ENCODE measurements at places on chromosomes 5 and 9. TPM values are rescaled to one million over a fixed set of nuclear protein-coding genes. Genes with fewer than 3 reads are reported as not detected.

- no peak for DNase-seq
- no peaks in the 10 kb centered on the region for H3K36me3 ChIP-seq
- H3K27ac ChIP-seq: no peak overlapping the region
Observed at GRCh38 chr5:108617467-108618435, 129.9 kb upstream of the FER start.

Gene IL33
- total RNA-seq: 13.3 TPM

DNA sequence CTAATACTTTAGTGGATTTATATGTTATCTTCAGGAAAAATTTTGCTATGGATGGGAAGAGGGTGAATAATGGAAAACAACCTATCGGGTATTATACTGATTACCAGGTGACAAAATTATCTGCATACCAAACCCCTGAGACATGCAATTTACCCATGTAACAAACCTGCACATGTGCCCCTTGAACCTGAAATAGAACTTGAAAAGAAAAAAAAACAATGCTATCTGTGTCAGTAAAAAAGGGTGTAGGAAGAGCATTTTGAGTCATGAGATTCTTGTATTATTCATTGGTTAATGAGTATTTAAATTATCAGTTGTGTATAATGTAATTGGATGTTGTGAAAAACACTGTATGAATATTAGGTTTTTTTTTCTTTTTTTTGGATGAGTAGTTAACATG lies 75.4 kb downstream of the PRR16 start:
- H3K36me3 ChIP-seq: no peaks in the 10 kb centered on the region
- no peak for DNase-seq
- peaks cover 4% of the 10 kb centered on the region for H3K4me1 ChIP-seq
- no peaks in the 10 kb centered on the region for H3K27me3 ChIP-seq

- H3K4me3 ChIP-seq: no peak overlapping the region
- DNase-seq: no peak
- H3K27me3 ChIP-seq: no peaks in the 10 kb centered on the region
- no peak overlapping the region for H3K27ac ChIP-seq
- H3K4me1 ChIP-seq: peaks cover 19% of the 10 kb centered on the region
- peaks cover 4% of the 10 kb centered on the region for H3K36me3 ChIP-seq
Observed at GRCh38 chr5:167701051-167701450, 590.4 kb upstream of the WWC1 start.

Gene UNC13B
- 62.1 TPM for total RNA-seq

Gene CTSV
- total RNA-seq: 6.7 TPM

DNA sequence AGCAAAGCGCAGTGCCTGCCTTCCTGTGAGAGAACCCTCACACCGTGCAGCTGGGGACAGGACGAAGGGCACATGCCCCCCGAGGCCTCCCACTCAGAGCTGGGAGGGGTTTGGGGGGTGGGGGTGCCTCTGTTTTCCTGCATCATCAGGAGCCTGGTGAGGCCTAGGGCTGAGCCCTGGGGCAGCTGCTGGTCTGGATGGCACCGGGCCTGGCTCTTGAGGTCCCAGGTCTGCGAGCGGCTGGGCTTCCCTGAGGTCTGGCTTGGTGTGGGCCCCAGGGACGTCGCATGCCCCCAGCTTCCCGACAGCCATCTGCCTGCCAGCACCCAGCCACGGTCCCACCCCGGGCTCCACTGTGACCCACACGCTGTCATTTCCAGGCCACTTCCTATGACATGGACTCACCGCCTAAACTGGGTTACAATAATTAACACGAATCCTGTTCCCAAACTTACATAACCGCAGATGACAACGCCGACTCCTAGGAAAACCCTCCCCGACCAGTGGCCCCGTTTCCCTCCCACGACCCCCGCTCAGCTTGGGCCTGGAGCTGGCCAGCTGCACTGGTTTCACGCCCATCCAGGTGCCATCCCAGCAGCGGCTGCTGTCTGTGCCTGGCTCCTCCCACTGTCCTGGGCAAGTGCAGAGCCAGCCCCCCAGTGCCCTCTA lies 8.7 kb downstream of the NACC2 start:
- no peak for DNase-seq
- no peaks in the 10 kb centered on the region for H3K27me3 ChIP-seq
- peak overlapping the region; percentile 66 for H3K27ac ChIP-seq
- H3K4me3 ChIP-seq: no peak overlapping the region
- peaks cover 16% of the 10 kb centered on the region for H3K4me1 ChIP-seq
- H3K36me3 ChIP-seq: no peaks in the 10 kb centered on the region

Gene FCN2
- total RNA-seq: not detected

Gene KLF4
- 49.5 TPM for total RNA-seq

- DNase-seq: no peak
- H3K27ac ChIP-seq: no peak overlapping the region
- no peaks in the 10 kb centered on the region for H3K4me1 ChIP-seq
- H3K36me3 ChIP-seq: no peaks in the 10 kb centered on the region
- no peak overlapping the region for H3K4me3 ChIP-seq
- H3K27me3 ChIP-seq: no peaks in the 10 kb centered on the region
Observed at GRCh38 chr5:63245271-63245670, 666.7 kb downstream of the LRRC70 start.

Gene CARTPT
- 0.43 TPM for total RNA-seq

Gene CDH6
- total RNA-seq: 127 TPM

Gene FOXD4L3
- total RNA-seq: not detected

DNA sequence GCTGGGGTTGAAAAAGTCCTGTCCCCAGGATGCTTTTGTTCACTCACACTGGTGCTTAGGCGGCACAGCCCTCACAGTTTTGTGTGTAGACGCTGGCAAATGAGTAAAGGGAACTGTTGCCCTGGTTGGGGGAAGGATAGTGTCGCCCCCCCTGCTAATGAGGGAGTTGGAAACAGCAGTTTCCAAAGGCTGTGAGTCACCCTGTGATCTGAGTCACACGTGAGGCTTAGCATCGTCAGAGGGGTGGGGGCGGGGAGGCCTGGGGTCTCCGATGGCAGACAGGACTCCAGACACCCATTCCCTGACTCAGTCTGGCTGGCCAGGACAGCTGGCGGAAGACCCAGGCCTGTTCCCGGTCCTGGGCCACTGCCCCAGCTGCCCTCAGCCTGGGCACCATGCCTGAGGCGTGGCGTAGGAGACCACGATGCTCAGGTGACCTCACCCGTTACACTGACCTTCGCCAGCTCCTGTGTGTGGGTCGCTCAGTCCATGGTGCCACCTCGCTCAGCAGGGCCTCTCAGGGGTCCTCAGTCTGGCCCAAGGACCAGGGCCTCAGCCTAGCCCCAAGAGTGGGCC lies 2.9 kb downstream of the DNAJB5 start:
- H3K4me1 ChIP-seq: peaks cover 38% of the 10 kb centered on the region
- peak overlapping the region; percentile 22 for H3K4me3 ChIP-seq
- peak overlapping the region; percentile 36 for H3K27ac ChIP-seq
- DNase-seq: no peak
- H3K36me3 ChIP-seq: peaks cover 8% of the 10 kb centered on the region

Gene GGTA1
- total RNA-seq: not detected

Gene TMEM171
- total RNA-seq: 1.3 TPM

GRCh38 chr5:69497006-69497520 lies 4.5 kb downstream of the OCLN start:
- H3K4me3 ChIP-seq: peak overlapping the region; percentile 78
- H3K27ac ChIP-seq: peak overlapping the region; percentile 89
- H3K27me3 ChIP-seq: peaks cover 28% of the 10 kb centered on the region
- DNase-seq: no peak
- peaks cover 9% of the 10 kb centered on the region for H3K4me1 ChIP-seq

- peak overlapping the region; percentile 95 for H3K4me3 ChIP-seq
- peak; percentile 75 for DNase-seq
- H3K27me3 ChIP-seq: peaks cover 43% of the 10 kb centered on the region
- H3K4me1 ChIP-seq: peaks cover 17% of the 10 kb centered on the region
Observed at GRCh38 chr9:2623288-2624050, 1.9 kb downstream of the VLDLR start.

GRCh38 chr5:160269017-160269416 lies 39.7 kb downstream of the FABP6 start:
- peaks cover 52% of the 10 kb centered on the region for H3K4me1 ChIP-seq
- peak overlapping the region; percentile 28 for H3K4me3 ChIP-seq
- no peak for DNase-seq
- H3K27ac ChIP-seq: peak overlapping the region; percentile 65
- H3K27me3 ChIP-seq: no peaks in the 10 kb centered on the region

DNA sequence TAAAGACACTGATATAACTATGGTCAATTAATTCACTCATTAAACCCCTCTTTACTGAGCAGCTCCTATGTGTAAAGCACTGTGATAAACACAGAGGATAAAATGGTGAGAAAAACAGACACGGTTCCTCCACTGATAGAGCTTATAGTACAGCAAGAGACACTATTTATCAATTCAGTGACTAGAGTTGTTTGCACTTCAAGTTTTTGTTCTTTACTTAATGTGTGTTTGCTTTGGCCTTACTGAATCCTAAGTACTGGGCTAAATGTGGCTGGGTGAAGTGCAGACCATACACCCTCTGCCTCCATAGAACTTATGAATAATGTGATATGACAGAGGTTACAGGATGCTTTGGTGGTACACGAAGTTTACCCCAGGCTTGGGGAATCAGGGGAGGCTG lies 80.1 kb upstream of the ITGA1 start:
- peaks cover 23% of the 10 kb centered on the region for H3K4me1 ChIP-seq
- no peak for DNase-seq
- H3K27me3 ChIP-seq: peaks cover 3% of the 10 kb centered on the region
- H3K4me3 ChIP-seq: no peak overlapping the region
- H3K27ac ChIP-seq: no peak overlapping the region

- H3K4me3 ChIP-seq: peak overlapping the region; percentile 68
Observed at GRCh38 chr5:158979749-158980521, 119.8 kb downstream of the EBF1 start.

- H3K4me1 ChIP-seq: no peaks in the 10 kb centered on the region
- no peak overlapping the region for H3K4me3 ChIP-seq
- H3K36me3 ChIP-seq: no peaks in the 10 kb centered on the region
Observed at GRCh38 chr5:118468085-118468484, 520.3 kb downstream of the DTWD2 start.

DNA sequence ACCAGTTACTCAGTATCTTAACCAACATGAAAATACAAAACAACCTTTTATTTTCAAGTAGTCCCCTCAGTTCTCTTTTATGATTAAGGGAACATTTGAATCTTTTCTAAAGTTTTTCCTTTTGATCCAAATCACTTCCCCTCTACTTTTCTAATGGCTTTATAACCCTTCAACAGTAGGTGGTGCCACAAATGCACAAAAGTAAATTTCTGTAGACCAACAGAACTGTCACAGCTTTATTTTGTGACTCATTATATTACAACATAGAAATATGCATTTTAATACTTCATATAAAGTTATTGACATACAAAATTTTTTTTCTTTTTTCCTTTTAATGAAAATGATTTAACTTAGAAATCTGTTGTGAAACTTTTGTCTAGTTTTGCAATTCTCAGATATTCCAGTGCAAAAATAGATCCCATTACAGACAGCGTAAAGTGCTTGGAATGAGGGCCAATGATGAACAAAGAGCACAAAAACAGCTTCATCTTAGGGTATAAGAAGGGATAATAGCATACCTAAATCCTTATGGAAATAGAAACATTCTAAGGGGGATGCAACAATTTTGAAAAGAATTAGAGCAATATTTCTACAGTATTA lies 17.0 kb downstream of the NIPSNAP3B start:
- no peaks in the 10 kb centered on the region for H3K27me3 ChIP-seq
- no peaks in the 10 kb centered on the region for H3K4me1 ChIP-seq
- H3K27ac ChIP-seq: no peak overlapping the region
- peaks cover 9% of the 10 kb centered on the region for H3K36me3 ChIP-seq
- H3K4me3 ChIP-seq: no peak overlapping the region

- H3K27me3 ChIP-seq: no peaks in the 10 kb centered on the region
- no peak overlapping the region for H3K4me3 ChIP-seq
- H3K4me1 ChIP-seq: peaks cover 14% of the 10 kb centered on the region
- DNase-seq: no peak
- no peak overlapping the region for H3K27ac ChIP-seq
Observed at GRCh38 chr5:151239237-151239861, 13.6 kb upstream of the GM2A start.

DNA sequence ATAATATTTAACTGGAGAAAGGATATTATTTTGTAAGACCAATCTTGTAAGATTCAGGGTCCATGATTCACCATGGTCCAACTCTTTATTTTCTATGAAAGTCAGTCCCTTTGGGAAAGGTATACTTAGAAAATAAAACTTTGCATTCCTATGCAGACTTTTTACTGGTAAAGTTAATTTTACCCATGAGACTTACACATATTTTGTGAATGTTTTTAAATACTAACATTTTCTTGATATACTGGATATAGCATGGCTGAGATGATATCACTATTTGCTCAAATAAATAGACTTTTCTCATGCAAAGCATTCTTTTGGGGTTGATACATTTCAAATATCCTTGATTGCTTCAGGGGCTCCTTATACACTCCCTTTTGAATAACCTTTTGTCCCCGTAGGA lies 512.1 kb downstream of the MAN2A1 start:
- H3K4me1 ChIP-seq: no peaks in the 10 kb centered on the region
- H3K27ac ChIP-seq: no peak overlapping the region
- DNase-seq: no peak
- H3K36me3 ChIP-seq: no peaks in the 10 kb centered on the region
- no peak overlapping the region for H3K4me3 ChIP-seq

Gene ARID3C
- total RNA-seq: 0.26 TPM

- peak overlapping the region; percentile 51 for H3K4me3 ChIP-seq
- peaks cover 3% of the 10 kb centered on the region for H3K27me3 ChIP-seq
- no peak for DNase-seq
- peaks cover 18% of the 10 kb centered on the region for H3K4me1 ChIP-seq
Observed at GRCh38 chr9:96187151-96187555, 114.8 kb downstream of the HSD17B3 start.

GRCh38 chr9:129637673-129638439 lies 4.1 kb downstream of the ASB6 start:
- H3K4me3 ChIP-seq: peak overlapping the region; percentile 31
- DNase-seq: no peak
- H3K36me3 ChIP-seq: peaks cover 4% of the 10 kb centered on the region
- H3K4me1 ChIP-seq: peaks cover 10% of the 10 kb centered on the region
- H3K27ac ChIP-seq: peak overlapping the region; percentile 62

GRCh38 chr5:5810461-5810860 lies 388.0 kb downstream of the ICE1 start:
- H3K4me1 ChIP-seq: no peaks in the 10 kb centered on the region
- no peak overlapping the region for H3K4me3 ChIP-seq
- H3K36me3 ChIP-seq: no peaks in the 10 kb centered on the region
- H3K27me3 ChIP-seq: peaks cover 6% of the 10 kb centered on the region
- DNase-seq: no peak

DNA sequence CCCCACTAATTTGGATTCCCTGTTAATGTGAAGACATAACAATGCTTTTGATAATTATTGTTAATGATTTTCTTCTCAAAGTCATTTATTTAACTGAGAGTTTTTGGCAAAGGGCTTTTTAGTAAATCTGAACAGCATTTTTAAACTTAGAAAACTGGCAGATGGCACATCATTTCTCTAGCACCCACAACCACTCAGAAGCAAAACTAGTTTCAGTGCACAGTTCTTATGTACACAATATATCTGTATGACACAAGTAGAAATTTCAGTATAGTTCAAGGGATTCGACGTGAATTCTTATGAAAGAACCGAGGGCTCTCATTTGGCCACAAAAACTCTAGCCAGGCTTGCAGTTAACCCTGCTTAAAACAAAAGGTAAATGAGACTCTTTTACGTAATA lies 231.4 kb upstream of the CDH9 start:
- no peaks in the 10 kb centered on the region for H3K36me3 ChIP-seq
- H3K27me3 ChIP-seq: no peaks in the 10 kb centered on the region

Gene GRXCR2
- total RNA-seq: not detected

Gene PCDHA6
- total RNA-seq: 9.3 TPM

- no peaks in the 10 kb centered on the region for H3K27me3 ChIP-seq
- H3K4me3 ChIP-seq: no peak overlapping the region
- H3K27ac ChIP-seq: no peak overlapping the region
Observed at GRCh38 chr9:87610200-87611155, 112.8 kb downstream of the DAPK1 start.

Gene OTP
- 0.31 TPM for total RNA-seq
